ENCODE measurements at places on chromosomes 5 and 9.

- no peak for DNase-seq
Measured at GRCh38 chr5:98425640-98426039, 347.8 kb upstream of the RGMB start.

DNA sequence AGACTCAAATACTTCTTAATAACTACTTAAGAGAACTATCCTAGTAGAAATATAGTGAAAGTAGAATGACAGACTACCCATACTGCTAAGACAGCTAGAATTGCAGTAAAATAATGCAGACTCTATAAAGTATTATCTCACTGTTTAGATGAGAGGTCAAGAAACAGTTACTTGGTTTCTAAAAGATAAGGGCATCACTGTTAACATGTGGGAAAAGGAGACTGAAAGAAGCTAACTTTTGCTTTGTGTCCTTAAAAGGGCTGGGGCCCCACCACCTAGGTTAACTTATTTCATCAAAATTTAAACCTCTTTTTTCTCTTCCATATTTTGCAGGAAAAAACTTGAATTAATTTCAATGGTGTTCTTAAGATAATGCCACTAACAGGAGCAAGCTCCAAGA is 204.3 kb downstream of the CNTLN start:
- DNase-seq: no peak

- no peak for DNase-seq
Measured at GRCh38 chr5:33338336-33339110, 102.2 kb upstream of the TARS1 start.

DNA sequence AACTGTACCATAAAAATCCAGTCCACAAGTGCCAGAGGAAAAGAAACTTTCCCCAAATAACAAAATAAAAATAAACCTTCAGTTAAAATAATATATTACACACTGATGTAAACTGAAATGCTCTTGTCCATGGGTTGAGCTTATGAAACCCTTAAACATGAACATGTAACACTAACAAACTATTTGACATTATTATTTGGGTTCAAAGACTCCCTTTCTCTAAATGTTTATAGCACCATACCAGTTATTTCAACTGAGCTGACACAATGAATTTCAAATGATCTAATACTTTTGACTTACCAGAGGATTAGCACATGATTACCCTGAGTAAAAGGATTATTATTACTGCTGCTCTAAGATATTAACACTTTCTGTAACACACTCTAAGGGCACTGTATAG is 251.1 kb downstream of the BNC2 start:
- no peak for DNase-seq

DNA sequence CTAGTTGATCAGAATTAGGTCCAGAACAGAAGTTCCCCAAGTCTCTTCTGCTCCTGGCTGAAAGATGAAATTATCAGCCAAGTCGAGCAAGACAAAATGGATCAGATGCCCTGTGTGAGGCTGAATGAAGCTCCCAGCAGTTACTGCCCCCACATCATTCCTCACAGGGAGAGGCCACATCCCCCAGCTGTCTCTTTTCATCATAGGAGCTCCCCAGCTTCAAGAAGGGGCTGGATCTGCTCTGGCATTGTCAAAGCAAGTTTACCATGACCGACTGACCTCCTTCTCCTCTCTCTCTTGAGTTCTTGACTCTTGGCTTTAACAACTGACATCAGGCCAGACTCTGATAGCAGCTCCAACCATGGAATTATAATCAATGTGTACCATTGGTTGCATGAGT is 133.3 kb upstream of the RAD23B start:
- DNase-seq: no peak

DNA sequence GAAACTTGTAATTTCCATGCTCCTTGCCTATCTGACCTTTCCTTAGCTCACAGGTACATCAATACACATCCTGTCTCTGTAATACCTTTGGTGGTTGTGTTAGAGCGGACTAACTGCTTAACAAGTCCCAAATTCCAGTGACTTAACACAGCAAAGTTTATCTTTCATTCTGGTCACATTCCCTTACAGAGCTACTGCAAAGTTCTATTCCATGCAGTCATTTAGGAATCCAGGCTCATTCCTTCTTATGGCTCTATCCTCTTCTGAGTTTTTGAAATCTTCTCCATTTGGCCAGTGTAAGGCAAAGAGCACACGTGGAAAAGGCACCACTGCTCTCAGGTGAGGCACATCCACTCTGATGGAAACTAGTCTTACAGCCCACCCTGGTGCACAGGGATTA is 238.6 kb upstream of the ANKRD55 start:
- no peak for DNase-seq

- no peak for DNase-seq
Measured at GRCh38 chr5:17426104-17426749, 71.8 kb upstream of the TAF11L2 start.

- DNase-seq: no peak
Measured at GRCh38 chr5:150157168-150157567, 1.5 kb upstream of the PDGFRB start.

DNA sequence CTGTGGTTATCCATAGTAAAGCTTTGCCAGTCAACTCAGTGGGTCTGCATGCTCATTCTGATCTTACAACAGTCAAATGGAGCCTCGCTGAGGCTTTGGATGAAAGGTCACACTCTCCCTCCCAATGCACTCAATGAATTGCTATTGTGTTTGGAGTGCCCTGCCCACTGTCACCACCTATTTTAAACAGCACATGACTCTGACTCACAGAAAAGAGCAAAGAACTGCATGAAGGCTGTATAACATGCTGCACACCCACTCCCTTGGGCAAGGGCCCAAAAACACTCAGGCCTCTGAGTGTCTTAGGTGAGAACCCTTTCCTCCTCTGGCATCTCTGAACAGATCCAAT is 118.7 kb upstream of the CCDC112 start:
- DNase-seq: no peak

GRCh38 chr5:135567661-135568060 is 11.1 kb downstream of the CXCL14 start:
- no peak for DNase-seq

- no peak for DNase-seq
Measured at GRCh38 chr5:80417973-80418372, 10.1 kb downstream of the ZFYVE16 start.

DNA sequence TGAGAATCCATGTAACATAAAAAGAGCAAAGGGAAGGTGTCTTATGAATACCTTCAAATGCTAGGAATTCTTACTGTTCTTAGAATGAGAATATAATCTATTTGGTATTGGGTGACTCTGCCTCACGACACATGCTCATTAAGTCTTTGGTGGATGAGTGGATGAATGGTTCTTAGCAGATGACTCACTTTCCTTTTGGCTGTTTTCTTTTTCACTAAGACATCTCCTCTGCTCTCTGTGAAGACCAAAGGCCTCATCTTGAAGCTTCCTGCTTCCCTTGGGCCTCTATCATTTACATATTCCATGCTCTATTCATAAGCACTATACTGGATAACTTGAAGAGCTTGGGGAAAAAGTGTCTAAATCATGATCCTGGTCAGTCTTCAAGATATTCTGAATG is 468.1 kb downstream of the SPATA31D1 start:
- no peak for DNase-seq

DNA sequence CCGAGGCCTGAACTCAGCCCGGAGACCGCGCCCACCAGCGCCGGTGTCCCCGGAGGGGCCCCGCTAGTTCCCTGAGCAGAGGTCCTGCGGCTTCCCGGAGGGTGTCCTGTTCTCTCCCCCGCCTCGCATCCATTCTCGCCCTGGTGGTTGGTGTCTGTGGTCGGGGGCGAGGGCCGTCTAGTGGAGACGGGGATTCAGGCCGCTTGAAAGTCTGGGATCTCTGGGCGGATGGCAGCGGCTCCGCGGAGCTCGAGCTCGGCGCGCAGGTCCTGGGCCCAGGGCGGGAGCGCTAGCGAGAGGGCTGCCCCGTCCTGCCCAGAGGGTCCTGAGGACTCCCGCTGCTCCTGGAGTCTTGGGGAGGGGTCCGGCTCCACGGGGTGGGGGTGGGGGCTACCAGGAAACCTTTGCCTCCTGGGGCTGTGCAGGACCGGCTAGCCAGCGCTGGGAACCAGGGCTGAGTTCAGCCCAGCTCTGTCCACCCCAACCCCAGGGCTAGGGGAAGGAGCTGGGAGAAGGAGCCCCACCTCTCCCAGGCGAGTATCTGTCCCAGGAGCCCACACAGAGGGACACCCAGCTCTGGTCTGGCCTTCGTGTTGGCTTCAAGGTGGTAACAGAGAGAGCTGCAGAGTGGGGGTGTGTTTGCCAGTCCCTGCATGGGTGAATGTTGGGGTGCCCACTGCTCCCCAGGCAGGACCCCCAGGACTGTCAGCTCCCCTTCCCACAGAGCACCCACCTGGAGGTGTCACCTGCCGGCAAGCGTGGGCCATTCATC is 4.0 kb downstream of the TOR4A start:
- DNase-seq: no peak

DNA sequence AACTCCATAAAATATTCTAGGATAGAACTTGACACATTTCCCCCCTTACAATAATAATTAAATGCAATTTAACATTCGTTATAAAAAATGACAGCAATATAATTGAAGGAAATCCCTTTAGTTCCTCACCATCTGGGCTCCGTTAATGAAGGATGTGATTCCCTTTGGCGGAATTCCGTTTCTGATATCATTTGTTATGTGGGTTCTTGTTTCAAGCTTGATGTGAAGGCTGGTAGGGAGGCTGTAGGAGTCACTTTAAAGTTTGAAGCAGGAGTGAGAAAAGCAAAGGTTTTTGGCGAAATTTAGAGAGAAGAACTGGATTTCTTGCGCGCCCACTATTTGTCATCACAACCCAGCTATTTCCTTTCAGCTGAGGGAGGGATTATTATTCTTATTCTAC is 4.0 kb downstream of the RGS7BP start:
- no peak for DNase-seq

DNA sequence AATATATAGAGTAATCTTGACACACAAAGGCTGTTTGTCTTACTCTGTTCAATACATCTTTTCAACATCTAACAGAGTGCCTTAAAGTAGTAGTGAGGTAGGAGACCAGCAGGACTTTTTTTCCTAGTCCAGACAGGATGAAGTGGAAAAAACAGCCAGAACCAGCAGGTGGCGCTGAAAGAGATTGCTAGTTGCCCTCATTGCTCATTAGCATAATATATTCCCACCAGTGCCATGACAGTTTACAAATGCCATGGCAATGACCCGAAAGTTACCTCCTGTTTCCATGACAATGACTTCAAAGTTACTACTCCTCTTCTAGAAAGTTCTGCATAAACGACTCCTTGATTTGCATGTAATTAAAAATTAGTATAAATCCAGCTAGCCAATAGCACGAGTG is 387.4 kb downstream of the ACTL7B start:
- DNase-seq: no peak

- DNase-seq: peak; percentile 53
Measured at GRCh38 chr5:152329761-152330283, 75.3 kb downstream of the NMUR2 start.

DNA sequence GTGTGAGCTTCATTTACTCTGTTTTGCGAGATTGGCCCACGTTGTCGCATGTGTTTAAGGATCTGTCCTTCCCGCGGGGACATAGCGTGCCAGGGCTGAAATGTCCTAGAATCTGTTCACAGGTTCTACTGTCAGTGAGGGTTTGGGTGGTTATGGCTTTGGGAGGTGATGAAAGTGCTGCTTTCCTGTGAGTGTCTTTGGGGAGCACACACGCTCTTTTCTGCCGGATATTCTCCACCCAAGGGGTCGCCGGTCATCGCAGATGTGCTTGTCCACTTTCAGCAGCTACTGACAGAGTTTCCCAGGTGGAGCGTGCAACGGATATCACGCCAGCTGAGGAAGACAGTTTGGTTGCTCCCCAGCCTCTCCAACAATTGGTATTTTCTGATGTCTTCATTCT is 32.1 kb downstream of the PROP1 start:
- DNase-seq: no peak

DNA sequence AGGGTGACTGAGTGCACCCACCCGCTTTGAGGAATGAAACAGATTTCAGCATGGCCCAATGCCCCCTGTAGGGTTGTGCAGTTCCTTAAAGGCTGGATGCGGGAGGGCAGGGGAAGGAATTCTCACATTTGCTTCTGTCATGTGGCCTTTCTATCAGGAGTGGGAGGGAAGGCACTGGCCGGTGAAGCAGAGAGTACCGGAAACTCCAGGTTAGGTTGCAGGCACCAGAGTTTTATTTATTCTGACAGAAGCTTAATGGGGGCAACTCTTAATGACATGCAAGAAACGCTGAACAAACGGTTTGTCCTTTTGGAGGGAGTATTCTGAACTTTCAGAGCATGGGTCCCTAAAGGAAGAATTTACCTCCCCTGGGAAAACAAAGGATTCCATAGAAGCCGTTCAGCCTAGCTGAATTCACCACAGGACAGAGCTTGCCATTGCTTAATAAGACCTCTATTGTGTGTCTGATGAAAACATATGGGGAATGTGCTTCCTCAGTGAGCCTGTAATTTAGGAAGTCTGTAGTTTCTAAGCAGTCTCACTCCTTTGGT is 44.1 kb upstream of the EQTN start:
- no peak for DNase-seq

DNA sequence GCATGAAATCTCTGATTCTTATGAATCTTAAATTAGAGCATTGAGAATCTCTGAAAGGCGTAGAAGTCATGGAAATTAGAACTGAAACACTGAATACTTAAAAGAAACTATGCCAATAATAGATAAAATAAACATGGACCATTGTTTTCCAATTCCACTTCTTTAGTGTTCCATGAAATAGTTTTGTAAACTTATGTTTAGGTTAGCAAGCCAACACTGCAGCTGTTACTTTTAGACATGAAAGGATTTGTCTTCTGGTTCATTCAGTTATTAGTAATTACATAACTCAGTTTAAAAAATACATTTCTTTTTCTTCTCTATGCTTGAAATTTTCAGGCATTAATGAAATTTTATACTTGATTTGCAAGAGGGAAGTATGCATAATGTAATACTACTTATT is 733.4 kb upstream of the NUDT12 start:
- DNase-seq: no peak

GRCh38 chr5:60718166-60718892 is 18.4 kb upstream of the DEPDC1B start:
- DNase-seq: no peak

DNA sequence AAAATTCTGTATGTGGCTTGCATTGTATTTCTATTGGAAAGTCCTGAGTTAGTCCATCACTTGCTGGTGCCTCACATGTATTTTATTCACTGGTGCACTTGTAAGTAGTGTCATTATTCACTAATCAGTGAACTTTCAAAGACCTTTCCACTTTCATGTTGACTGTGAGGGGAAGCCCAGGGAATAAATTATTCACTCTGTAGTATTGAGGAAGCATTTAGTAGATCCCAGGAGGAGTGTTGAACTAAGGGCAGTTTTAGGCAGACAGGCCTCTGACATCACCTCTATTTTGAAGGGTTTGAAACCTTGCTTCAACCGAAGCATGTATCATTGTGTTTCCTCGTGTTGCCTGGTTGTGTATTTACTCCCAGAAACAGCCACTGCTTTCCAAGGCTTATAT is 705.4 kb upstream of the RIOK2 start:
- no peak for DNase-seq

DNA sequence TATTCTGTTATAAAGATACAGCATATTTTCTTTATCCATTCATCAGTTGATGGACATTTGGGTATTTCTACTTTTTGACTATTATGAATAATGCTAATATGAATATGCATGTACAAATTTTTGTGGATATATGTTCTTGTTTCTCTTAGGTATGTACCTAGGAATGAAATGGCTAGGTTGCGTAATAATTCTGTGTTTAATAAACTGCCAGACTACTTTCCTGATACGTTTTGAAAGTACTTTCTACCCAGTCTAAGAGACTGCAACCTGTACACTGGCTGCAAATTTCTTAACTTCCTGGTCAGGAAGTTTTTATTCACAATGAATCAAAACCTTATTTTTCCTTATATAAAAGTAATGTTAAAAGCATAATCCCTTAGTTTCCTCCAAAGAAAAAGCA is 93.9 kb upstream of the STARD4 start:
- DNase-seq: no peak

Data from SHP77 (cell line).